ENCODE measurements at places on chromosomes 1 and 21.

DNA sequence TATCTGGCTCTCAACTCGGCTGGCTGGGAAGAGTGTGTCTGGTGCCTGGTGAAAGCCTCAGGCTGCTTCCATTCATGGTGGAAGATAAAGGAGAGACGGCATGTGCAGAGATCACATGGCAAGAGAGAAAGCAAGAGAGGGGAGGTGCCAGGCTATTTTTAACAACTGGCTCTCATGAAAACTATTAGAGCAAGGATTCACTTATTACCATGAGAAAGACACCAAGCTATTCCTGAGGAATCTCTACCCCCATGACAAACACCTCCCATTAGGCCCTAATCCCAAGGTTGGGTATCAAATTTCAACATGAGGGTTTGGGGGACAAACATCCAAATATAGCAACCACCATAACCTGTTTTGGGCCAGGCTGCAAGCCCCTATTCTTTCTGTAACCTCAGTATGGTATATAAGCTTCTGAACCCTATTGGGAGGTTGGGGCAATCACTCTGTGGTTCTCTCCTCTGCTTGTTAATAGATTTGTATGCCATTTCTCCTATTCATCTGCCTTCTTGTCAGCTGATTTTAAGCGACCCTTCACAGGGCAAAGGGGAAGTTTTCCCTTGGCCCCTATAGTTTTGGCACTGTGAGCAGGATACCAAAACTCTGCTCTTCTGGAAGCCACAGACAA is 179.0 kb upstream of the TNR start:
- DNase-seq, result peak; percentile 20

GRCh38 chr1:196655494-196655893 is 3.7 kb downstream of the CFH start:
- DNase-seq, result no peak

GRCh38 chr1:29083317-29084195 is 40.1 kb downstream of the TMEM200B start:
- DNase-seq, result peak; percentile 63

DNA sequence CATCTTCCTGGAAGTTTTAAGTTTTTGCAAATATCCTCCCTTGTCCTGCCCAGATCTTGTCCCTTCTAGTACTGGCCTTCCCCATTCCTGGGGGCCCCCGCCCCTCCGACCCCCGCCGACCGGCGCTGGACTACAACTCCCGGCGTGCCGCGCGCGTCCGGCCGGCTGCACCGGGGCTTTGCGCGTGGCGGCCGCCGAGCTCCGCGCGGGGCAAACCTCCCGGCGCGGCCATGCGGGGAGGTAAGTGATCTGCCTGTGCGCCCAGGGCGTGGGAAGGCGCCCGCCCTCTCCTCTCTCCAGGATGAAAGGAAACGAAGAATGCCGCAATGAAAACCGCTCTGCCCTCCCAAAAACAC is 3.2 kb upstream of the SAMD13 start:
- DNase-seq, result peak; percentile 49

DNA sequence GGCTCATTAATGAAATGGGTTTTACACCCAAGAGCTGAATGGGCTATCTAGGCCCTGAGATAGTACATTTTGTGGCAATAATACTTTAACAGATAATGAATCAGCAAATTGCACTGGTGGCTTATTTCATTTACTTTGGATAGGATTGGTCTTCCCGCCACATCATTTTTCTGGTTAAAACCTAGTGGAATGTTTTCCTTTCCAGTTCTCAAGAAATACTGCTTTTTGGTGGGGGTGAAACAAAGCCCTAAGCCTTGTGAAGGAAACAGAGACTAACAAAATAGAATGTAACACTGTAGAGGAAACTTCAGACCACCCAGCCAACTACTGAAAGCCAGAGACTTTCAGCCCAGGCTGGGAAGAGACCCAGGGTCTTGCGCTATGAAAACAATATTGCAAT is 172.2 kb downstream of the HHIPL2 start:
- DNase-seq, result peak; percentile 83

- DNase-seq, result no peak
Observed at GRCh38 chr1:246595146-246595545, 28.9 kb downstream of the CNST start.

- DNase-seq, result no peak
Observed at GRCh38 chr1:58158016-58158415, 388.5 kb downstream of the OMA1 start.

DNA sequence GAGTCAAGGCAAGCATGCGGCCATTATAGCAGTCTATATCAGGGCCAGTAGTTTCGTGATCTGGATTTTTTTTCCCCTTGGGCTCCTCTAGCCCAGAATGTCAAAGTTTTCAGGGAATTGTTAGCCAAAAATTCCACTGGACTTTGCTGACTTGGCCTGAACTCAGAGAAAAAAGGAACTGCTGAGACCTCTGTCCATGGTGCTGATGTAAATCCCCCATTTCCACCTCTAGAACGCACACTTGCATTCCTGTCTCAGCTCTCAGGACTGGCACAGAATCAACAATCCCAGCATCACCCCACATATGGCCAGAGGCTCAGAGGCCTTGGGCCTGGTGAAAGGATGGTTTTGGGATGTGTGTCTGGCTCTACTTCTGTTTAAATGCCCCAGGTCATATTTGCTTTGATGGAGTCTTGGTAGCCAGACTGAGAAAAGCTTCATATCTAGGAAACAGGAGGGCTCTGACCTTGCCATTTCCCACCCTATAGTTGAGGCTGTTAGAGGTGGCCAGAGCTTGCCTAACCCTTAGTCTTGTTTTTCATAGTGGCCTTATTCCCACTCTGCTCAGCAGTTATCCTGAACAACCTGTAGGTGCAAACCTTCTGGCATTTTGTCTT is 16.9 kb upstream of the EFCAB14 start:
- DNase-seq, result peak; percentile 81

- DNase-seq, result peak; percentile 79
Observed at GRCh38 chr1:119554183-119554582, 47.2 kb downstream of the HSD3B1 start.

DNA sequence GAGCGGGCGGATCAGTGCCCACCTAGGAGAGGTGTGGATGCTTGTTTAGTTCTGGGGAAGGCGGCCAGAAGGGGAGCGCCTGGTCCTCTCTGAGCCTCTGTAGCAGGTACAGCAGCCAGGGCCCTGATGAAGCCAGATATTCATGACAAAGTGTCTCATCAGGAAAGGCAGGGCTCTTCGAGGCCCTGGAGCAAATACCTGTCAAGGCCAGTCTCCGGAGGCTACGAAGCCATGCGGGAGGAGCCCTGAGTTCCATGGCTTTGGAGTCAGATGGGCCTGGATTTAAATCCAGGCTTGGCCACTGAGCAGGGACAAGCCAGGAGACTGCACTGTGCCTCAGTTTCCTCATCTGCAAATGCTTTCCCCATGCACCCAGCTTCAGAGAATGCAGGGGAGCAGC is 25.4 kb upstream of the GPR153 start:
- no peak for DNase-seq

DNA sequence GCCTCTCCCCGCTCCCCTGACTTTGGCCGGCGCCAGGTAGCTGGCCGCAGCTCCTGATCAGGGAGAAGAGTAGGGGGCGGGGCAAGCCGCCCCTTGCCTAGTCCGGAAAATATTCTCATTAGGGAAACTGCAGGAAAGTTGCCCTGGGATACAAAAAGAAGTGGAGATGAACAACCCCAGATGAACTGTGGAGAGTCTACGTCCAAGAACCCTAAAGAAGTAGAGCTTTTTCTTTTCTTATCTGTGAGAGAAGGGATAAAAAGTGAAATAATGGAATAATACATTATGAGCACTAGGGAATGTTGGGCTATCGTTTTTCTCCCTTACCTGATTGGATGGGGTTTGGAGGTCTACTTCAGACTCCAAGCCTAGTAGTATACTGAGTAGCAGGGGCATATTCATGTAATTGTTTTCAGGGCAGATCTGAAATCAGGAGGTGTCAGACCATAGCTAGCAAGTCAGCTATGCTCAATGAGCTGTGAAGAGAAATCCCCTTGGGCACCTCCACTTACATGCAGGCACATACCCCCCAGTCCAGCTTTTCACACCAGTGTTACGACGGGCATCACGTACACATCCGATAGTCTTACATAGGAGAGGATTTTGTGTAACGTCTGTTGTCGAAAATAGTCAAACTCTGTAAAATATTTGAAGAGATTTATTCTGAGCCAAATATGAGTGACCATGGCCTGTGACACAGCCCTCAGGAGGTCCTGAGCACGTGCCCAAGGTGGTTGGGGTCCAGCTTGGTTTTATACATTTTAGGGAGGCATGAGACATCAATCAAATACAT is 1.7 kb upstream of the DUSP10 start:
- no peak for DNase-seq

- no peak for DNase-seq
Observed at GRCh38 chr1:157334041-157334440, 195.8 kb upstream of the ETV3 start.

DNA sequence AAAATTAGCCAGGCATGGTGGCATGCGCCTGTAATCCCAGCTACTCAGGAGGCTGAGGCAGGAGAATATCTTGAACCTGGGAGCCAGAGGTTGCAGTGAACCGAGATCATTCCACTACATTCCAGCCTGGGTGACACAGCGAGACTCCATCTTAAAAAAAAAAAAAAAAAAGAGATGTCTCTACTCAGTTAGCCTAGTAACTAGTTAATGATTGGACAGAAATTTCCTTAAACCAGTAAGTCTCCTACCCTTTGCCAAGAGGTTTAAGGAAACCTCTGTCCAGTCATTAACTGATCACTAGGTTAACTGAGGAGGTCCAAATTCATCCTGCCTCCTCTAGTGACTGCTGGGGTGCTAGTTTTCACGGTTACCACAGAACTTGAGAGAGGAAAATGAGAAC is 143.9 kb upstream of the UBE2U start:
- DNase-seq, result no peak

DNA sequence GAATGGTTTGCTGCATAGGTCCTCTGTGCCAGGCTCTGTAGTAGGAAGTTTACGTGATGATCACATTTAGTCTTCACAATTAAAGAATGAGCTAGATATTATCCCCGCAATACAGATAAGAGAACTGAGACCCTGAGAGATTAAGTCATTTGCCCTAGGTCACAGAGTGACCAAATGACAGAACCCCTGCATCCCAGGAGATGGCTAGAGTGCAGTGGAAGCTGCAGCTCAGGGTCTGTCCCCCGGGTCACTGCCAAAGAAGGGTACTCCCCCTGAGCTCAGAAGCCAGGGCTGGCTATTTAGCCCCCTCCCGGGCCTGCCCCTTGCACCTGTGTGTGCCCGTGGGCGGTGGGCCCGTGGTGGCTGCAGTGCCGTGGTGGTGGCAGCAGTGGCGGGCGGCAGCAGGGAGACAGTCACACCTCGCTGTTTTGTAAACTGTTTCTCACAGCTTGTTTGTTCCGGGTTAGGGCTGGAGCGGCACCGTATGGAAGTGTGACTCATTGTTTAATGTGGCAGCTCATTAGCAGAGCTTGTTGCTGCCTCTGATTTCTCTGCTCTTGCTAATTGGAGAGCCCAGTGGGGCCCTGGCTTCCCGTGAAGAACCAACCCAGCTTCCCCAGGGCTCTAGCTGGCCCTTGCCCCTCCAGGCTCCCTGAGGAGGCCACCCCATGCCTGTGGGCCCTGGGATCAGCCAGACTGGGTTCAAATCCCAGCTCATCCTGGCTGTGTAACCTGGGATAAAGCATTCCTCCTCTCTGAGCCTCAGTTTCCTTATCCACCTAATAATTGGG is 19.3 kb upstream of the FOXO6 start:
- no peak for DNase-seq

DNA sequence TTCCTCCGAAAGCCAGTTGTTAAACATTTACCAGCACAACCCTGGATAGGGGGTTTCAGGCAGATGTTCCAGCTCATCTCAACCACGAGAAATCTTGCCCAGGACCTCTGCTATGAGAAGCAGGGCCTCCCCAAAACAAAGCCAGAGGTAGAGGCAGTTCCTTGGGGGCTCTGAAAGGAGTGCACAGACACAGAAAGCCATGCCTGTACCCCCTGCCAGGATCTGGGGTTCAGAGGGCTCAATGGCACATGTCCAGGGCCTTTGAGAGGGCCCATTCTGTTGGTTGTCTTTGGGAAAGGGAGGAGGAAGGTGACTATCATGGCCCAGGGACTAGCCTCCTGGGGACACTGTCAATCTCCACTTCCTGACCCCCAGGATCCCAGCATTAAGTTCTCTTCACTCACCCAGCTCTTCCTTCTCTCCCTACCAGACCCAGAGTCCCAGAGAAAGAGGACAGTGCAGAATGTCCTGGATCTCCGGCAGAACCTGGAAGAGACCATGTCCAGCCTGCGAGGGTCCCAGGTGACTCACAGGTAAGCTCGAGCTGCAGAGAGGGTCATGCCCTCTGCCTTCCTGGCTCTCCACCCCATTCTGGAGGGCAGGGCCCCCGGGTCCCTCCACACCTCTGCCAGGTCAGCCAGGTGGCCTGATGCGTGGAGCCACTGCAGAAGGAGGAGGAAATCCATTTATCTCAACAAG is 116.4 kb upstream of the IPO9 start:
- DNase-seq, result no peak

DNA sequence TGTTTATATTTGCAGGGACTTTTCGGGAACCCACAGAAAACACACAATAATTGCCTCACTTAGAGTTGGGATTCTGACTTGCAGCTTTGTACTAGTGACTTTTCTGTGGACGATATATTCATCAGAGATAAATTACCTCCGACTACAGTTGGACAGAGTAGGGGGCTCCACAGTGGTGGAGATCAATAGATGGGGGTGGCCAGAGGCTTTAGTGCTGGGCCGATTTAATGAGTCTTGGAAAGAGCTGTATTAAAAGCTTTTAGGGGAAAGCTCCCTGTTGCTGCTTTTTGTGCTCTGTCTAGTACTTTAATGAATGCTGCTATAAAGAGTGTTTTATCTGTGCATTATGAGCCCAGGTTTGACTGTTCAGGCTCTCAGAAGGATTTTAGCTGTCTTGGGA is 359.2 kb upstream of the DPYD start:
- DNase-seq, result no peak

- no peak for DNase-seq
Observed at GRCh38 chr1:92306020-92306419, 7.2 kb downstream of the RPAP2 start.

DNA sequence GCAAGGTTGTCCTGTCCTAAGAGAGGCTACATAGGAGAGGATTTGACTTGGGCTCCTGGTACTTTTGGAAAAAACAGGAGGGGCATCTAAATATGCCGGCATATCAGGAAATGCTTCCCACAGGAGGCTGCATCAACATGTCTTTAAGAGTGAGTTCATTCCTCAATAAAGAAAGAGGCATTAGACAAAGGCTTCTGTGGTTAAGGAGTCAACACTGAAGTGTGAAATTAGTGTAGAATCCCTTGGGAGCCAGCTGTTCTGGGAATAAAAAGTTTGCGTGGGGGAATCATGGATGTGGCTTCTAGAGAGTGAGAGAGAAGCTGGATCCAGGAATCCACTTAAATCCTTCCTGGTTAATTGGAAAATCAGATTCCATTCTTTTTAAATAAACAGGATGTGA is 69.5 kb downstream of the DNM3 start:
- DNase-seq, result no peak

- DNase-seq, result peak; percentile 65
Observed at GRCh38 chr1:245154429-245155271, at the start of gene KIF26B. KIF26B (plus strand) TSS chr1:245154985; CDS start chr1:245155425, 440 bp downstream.

Data from EH (cell line).